ENCODE measurements at places on chromosomes 4 and X.
A peak's percentile ranks its signal among the peaks of the same experiment; 100 is the strongest.

- peak; percentile 83 for DNase-seq
Measured at GRCh38 chr4:10619220-10619619, 65.3 kb downstream of the CLNK start.

DNA sequence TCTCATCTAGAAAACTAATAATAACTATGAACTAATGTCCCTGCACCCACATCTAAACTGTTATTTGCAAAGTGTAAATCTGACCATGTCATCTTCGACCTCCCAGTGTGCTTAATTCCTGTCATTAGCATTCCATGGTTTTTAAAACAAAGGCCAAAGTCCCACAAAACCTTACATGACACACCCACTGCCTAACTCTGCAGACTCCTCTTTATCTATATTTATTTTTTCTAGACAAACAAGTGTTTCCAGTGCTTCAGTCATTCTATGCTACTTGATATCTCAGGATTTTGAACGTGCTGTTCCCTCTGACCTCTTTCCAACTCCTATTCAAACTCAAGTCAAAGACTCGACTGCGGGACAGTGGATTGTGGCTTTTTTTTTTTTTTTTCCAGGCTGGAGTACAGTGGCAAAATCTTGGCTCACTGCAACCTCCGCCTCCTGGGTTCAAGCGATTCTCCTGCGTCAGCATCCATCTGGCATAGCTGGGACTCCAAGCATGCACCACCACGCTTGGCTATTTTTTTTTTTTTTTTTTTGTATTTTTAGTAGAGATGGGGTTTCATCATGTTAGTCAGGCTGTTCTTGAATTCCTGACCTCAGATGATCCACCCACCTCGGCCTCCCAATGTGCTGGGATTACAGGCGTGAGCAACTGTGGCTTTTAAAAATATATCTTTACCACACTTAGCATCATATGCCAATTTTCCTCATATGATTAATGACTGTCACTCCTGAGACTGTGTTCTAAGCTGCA is 1511.0 kb downstream of the ARAP2 start:
- DNase-seq: no peak

- DNase-seq: no peak
Measured at GRCh38 chrX:33285550-33285949, 74.2 kb upstream of the DMD start.

- no peak for DNase-seq
Measured at GRCh38 chrX:12741416-12741815, 49.8 kb upstream of the PRPS2 start.

- peak; percentile 12 for DNase-seq
Measured at GRCh38 chrX:63350465-63350877, 661 bp downstream of the SPIN4 start.
